Karpas-422 (cell line): ENCODE measurements at places on chromosomes 16 and 17. TPM values are rescaled to one million over a fixed set of nuclear protein-coding genes. Genes with fewer than 3 reads are reported as not detected.

- no peak for DNase-seq
These were observed 16.1 kb downstream of the PIP4K2B start for GRCh38 chr17:38783227-38783626.

CTRB1 gene
- total RNA-seq: not detected in 2 replicates

PTX4 gene
- total RNA-seq: not detected in 2 replicates

GRCh38 chr17:30210901-30211300 lies 24.6 kb downstream of the SLC6A4 start:
- DNase-seq: no peak

GRCh38 chr17:78529871-78530670 lies 47.1 kb downstream of the DNAH17 start:
- DNase-seq: no peak

DNA sequence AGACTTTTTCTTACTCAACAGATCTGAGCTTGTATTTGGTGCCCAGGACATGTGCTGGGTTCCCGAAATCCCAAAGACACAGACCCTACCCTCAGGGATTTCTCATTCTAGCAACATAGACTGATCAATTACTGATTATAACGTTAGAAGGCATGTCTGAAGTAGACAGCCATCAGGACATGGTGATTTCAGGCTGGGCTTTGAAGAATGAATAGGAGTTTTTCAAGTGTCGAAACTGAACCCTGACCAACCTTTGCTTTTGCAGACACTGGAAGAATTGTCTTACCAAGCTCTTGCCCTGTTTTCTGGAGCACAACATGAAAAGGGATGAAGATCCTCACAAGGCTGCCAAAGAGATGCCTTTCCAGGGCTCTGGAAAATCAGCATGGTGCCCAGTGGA lies 40.0 kb upstream of the IL21R start:
- no peak for DNase-seq

DNA sequence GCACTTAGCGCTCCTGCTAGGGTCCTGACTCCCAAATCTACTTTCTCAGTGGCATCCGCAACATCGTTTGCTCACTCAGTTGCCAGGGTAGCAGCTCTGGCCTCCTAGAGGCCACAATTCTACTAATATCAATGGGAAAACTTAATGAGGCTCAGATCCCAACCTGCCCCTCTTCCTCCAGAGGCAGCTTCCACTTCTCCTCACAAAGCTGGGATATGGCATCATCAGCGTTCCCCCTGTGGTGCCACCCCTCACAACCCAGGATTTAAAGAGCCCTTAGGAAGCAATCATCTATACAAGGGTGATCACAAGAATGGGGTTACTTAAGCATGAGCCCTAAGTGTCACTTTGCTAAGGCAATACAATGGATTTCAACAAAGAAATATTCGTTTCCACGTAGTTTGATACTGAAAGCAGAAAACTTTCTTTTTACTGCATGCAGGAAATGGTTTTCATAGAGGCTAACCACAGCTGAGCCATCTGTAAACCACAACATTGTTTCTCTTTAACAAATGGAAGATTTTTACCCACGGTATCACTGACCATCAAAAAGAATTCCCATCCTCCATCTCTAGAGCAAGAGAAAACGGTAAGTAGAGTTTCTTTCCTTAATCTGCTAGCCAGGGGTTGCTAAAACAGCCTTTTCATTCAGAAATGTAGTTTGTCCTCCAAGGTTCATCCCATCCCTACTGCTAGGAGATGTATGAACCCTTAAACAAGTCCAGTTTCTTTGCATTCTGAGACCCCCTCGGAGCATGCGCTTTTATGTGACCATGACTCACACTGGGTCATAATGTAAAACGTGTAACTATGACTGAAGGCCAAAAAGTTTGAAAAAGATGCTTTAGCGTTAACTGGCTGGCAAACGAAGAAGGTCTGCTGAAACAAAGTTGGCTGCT lies 68.3 kb upstream of the BCAR1 start:
- DNase-seq: no peak

GRCh38 chr17:3695129-3695722 lies 729 bp downstream of the P2RX5 start:
- peak; percentile 61 for DNase-seq

GRCh38 chr17:673200-673681 lies 41.4 kb downstream of the VPS53 start:
- no peak for DNase-seq

- DNase-seq: no peak
These were observed 420.2 kb upstream of the GOT2 start for GRCh38 chr16:59154295-59154694.

DNA sequence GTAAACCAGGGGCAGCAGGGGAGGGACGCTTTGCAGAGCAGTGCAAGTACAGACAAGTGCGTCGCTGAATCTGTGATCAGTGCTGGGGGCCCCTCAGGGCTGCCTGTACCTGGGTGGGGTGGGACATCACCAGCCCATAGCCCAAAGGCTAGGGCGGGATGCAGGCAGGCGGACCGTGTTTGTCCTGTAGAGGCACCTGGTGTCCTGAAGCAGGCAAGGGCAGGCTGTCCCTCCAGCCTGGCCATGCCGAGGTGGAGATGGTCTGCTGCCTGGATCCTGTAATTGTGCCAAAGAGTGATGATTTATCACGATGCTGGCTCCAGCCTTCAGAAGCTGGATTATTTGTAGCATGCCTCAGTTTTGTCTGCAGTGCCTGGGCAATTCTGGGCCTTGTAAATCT lies 137.9 kb upstream of the GSE1 start:
- no peak for DNase-seq
